HAP-1 (cell line): ENCODE measurements at places on chromosomes 2 and 18.

DNA sequence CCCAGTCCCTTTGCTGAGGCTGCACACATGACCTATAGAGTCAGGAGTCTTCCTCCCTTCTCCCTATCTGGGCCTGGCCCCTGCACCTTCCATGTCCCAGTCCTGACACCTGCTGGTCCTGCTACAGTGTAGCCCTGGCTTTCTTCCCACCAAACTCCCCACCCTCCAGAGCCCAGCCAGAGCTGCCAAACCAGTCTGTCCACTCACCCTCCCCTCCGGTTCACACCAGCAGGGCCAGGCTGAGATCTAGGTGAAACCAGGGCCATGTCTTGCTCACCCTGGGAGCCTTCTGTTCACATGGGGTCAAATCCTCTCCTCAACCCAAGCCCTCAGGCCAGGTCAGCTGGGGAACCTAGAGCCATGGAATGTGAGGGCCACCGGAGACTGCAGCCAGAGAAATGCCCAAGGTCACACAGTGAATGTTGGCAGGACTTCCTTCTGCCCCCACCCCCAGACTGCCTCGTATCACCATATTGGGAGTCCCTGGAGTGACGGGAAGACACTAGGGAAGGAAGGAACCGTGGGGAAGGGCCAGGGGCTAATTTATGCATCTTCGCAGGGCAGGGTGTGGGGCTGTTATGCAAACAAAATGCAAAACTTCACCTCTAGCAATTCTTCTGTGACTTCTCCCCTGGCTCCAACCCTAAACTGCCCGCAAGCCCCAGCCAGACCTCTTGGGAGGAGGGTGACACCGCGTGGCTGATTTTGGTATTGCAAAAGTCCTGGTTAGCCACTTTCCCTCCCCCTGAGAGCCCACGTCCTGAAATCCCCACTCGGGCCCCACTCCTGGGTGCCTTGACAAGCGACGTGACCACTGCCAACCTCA is 14.6 kb downstream of the TNS1 start:
- DNase-seq = peak; percentile 88

- DNase-seq = no peak
Observed at GRCh38 chr2:47735136-47735869, 47.6 kb upstream of the MSH6 start.

- DNase-seq = no peak
Observed at GRCh38 chr2:24626131-24626530, 135.1 kb downstream of the NCOA1 start.

DNA sequence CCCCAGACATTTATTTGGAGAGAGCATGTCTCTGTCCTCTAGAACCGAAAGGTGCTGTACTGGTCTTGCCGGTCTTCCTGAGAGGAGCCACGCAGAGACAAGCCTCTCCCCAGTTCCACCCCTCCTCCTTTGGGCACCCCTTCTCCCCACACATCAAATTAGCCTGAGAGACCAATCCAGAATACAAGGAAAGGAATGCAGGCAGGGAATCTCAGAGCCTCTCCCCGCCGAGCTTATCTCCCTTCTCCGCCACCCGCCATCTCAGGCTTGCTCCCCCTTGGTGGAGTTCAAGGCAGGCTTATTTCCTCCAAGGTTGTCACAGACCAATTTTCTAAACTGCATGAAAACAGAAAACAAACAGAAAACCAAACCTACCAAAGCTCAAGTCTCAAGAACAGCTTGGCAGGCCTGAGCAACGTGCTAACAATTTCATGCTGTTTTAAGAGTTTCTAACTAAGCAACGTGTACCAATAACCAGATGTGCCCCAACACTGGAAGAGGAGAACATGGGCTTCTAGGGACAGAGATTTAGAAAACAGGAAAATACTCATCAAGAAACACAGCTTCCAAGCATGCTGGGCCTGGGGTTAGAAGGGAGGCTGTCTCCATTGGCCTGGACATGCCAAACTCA is 124.5 kb upstream of the PKDCC start:
- no peak for DNase-seq
